RKO (cell line): ENCODE measurements at places on chromosomes 11 and 22.

DNA sequence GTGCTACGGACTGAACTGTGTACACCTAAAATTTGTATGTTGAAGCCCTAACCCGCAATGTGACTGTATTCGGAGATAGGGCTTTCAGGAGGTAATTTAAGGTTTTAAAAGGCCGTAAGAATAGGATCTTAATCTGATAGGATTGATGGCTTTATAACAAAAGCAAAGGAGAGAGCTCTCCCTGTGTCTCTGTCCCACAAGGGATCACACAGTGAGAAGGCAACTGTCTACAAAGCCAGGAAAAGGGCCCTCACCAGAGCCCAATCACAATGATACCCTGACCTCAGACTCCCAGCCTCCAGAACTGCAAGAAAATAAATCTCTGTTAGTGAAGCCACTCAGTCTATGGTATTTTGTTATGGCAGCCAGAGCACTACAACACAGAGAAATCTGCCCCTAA, 208.7 kb upstream of the ZC3H12C start:
- no peak for DNase-seq

- no peak for DNase-seq
These were observed 32.8 kb downstream of the MYEOV start for GRCh38 chr11:69326622-69327219.

DNA sequence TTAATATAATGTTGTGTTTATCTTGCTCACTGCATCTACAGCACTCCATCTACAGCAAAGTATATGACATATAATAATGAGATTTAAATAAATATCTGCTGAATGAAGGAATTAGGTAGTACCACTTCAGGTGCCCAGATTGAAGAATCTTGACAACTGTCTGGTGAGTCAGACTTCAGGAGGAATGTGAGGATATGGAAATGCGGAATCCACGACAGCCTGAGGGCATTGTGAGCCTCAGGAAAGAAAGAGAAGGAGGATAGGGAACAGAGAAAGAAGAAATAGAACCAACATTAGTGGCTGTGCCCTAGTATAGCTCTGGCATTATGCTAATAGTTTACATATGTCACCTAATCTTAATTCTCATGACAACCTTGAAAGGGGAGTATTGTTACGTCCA, 304.4 kb downstream of the AASDHPPT start:
- DNase-seq = no peak

GRCh38 chr11:86524620-86525352, 147.6 kb downstream of the ME3 start:
- peak; percentile 28 for DNase-seq

DNA sequence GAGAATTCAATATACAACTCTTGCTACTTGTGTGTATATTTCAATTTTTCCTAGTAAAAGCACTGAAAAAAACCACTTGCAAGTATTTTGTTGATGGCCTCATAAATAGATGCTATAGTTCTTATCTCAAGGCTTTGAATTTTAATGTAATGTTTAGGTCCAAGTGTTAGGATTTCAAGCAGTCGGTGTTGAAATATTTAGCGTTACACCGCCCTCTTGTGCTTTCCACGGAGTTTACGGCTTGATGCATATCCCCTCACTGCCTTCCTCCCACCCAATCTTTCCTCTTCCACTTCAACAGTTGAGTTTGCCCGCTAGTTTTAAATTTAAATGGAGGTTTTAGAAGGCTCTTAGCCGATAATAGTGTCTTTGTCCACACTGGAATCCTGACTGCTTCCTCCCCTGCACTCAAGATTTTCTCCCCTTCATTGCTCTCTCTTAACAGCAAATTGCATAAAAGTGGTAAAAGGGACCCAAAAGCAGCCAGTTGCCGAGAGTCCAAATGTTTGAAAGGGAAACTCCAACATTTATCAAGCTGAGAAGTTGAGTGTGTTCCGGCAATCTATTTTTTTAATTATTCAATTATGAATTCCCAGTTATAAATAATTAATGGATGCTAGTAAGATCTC, 25.9 kb upstream of the HTATIP2 start:
- peak; percentile 60 for DNase-seq

DNA sequence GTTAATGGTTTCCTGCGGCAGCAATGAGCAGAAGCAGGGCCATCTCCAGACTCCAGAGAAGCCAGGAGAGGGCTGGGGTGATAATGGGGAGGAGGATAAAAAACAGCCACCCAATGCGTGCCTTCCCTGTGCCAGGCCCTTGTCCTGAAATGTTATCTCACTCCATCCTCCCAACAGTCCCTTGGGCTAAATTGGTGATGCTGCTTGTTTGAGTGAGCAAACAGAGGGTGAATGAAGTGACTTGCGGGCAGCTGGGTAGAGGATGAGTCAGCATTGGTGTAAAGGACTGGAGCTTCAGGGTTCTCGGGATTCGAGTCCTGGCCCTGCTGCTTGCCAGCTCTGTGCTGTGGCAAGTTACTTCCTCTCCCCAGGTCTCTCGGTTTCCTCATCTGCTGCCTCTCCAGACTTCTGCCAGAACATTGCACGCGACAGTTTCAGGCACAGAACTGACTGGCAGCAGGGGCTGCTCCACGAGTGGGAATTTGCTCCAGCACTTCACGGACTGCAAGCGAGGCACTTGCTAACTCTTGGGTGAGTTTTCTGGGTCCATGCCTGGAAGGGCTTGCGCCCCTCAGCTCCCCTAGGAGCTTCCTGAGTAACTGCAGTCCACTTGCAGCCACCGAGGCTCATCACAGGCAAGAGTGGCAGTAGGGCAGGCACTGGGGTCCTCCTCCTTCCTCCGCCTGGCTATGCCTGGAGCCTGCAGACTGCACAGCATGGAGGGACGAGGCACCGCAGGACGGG, at the start of gene P2RY6:
Gene P2RY6, plus strand, starts transcription at position 403 of the 744 bp plus-strand sequence. CDS start 24,181 bp downstream, outside the sequence.
- peak; percentile 62 for DNase-seq

GRCh38 chr11:72398058-72398758, 36.1 kb downstream of the CLPB start:
- DNase-seq = no peak

GRCh38 chr11:118152552-118153471, at the start of gene SCN4B:
Gene SCN4B, minus strand, starts transcription at chr11:118152823. Its CDS starts 150 bp downstream, at chr11:118152673.
- no peak for DNase-seq
